AG20443 (cell line): ENCODE measurements at places on chromosomes 1 and 21.

- no peak for DNase-seq
These were observed 72.9 kb upstream of the CDC42BPA start for GRCh38 chr1:227391211-227391610.

DNA sequence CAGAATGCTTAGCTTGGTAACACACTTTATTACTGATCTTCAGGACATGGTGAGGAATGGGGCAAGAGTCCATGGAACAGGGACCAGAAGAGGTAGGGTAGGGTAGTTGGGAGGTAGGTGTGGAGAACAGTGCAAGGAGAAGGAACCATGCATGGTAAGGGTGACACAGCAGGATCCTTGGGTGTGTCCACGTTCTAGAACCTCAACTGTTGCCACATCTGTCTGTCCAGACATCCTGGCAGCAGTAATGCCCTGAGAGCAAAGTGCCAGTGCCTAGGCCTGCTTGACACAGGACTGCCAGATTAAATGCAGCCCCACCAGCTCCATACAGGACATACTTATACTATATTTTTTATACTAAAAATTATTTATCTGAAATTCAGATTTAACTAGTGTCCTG is 13.9 kb downstream of the DMAP1 start:
- DNase-seq = peak; percentile 43

GRCh38 chr1:27004471-27005165 is 8.0 kb downstream of the TENT5B start:
- DNase-seq = no peak

DNA sequence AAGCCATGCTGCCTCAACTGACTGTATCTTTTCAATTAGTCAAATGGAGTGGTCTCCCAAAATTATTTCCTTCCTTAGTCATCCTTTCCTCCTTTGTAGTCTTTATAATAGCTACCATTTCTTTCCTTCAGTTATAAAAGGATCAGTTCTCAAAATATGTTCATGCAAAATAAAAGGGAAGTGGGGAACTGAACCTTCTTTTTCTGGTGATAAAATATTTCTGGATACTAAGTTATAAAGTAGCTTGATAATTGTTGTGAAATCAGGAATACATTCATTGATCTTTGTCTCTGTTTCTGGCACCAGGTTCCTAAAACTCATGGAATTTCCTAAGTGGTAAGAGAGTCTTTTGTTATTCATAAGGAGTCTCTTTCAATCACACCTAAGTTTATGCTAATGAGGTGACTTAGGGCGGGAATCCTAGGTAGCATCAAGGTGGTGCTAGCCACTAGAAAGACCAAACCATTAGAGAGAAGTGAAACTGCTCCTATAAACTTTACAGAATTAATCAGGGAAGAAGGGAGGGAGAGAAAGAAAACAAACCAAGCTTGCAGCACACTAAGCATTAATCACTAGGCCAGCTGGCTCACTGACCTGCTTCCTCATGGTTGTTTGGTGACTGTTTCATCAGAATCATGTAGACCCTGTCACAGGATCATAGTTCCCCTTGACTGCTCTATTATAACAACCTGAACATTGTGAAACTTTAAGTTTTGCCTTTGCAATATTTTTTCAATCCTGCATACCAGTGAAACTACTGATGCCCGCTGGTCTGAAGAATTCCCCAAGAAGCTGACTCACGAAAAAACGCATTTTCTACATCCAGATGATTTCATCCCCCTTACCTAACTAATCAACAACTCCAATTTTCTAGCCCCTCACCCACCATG is 161.6 kb upstream of the PTBP2 start:
- DNase-seq = peak; percentile 72

DNA sequence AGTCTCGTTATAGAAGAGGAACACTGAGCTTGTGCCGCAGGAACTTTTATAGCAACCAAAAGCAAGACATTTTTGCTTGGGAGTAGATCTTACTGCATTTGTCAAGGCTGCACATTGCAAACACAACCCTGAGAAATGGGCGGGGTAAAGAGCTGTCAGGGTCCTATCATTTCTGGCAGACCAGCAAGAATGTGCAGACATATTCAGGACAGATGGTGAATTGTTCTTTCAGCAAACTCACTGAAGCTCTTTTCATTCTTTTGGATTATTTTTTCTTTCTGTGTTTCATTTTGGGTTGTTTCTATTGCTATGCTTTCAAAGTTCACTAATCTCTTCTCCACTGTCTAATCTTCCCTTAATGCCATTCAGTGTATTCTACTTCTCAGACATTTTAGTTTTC is 5.1 kb upstream of the ACTN2 start:
- no peak for DNase-seq

GRCh38 chr1:147497826-147498225 is 43.5 kb upstream of the BCL9 start:
- DNase-seq = no peak

GRCh38 chr21:45972353-45972715 is 9.2 kb upstream of the COL6A1 start:
- DNase-seq = peak; percentile 17

DNA sequence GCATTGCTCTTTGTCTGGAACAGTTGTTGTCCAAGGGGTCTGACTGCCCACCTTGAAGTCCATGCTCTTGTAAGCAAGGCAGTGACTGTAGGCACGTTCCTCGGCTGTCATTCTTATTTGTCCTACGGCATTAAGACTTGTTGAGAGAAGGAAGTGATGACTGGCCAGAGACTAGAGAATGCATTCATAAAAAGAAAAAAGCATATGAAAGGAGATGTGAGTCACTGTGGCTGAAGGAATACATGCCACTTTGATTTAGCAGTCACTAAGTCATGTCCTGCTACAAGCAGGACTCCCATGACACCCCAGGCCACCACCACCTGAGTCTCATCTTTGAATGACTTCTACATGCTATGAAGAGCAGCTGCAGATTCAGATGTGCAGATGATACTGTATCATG is 50.5 kb downstream of the CNN3 start:
- peak; percentile 29 for DNase-seq

DNA sequence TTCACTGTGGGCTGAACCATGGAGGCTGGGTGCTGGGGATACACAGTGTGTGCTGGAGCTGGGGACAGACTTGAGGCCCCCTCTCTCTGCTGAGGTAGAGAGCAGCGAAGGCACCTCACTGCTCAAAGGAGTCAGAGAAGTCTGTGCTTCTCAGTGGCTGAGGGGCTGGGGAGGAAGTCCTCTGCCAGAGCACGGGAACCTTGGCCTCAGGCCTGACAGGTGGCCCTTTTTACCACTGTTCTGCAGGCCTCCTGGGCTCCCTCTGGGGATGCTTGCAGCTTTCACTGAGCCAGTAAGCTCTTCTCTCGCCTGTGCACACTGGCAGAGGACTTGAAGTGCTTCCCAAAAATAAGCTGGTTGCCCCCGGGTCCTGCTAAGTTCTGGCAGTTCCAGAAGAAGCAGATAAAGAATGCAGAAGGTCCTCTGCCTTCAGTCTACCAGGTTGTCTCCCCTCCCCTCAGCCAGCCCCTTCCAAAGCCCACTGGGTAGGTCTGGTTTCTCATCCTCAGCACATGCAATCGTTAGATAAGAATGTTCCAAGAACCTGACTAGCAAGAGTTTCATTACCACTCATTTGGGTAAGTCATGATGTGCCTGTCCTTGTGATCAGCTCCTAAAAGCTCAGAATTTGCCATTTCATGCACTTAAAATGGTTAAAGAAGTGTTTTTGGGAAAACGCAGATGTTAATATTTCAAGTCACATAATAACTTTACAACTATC is 53.9 kb downstream of the TENT5C start:
- DNase-seq = no peak

DNA sequence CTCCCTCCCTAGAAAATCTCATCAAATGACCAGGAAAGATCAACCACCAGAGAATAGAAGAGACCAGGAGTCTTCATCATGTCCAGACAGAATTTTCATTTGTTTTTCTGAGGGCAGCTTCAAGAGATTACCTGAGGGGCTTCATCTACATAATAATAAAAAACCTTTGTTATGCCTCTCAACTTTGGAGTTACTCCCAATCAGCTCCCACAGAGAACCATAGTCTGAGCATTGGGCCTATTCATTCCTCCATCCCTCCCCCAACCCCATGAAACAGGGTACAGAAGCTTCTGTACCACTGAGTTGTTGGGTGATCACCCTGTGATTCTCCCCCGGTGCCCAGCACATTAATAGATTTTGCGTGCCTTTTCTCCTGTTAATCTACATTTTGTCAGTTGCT is 53.3 kb upstream of the PRRC2C start:
- no peak for DNase-seq

- no peak for DNase-seq
These were observed 19.1 kb downstream of the ABCA4 start for GRCh38 chr1:94101613-94102525.

GRCh38 chr1:209715314-209715713 is 10.7 kb downstream of the HSD11B1 start:
- DNase-seq = no peak

GRCh38 chr1:245306628-245307410 is 152.0 kb downstream of the KIF26B start:
- no peak for DNase-seq

- DNase-seq = no peak
These were observed 34.2 kb downstream of the TNFRSF8 start for GRCh38 chr1:12097321-12097720.

- no peak for DNase-seq
These were observed 34.3 kb upstream of the CACYBP start for GRCh38 chr1:174965362-174966007.

DNA sequence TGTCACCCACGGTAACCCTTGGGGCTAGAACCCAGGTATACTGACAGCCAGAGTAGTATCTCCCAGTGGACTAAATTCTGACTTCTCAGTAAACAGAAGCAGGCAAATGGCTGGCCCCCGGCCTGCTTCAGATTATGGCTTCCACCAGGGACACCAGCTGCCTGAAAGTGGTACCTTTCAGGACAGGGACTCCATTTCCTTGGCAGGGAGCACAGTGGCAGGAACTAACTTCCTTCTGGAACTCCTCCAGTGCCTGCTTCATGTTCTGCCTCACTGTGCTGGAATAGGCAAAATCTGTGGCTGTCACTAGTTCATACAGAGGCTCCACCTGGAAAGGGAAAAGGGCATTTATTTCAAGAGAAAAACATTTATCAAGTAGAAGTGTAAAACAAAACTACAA is 32.7 kb downstream of the C8B start:
- no peak for DNase-seq

GRCh38 chr1:219189952-219190351 is 16.3 kb downstream of the LYPLAL1 start:
- DNase-seq = no peak

- DNase-seq = no peak
These were observed 92.5 kb upstream of the LRRC8D start for GRCh38 chr1:89728381-89728780.

- no peak for DNase-seq
These were observed 1054.1 kb downstream of the TTLL7 start for GRCh38 chr1:82944822-82945221.

DNA sequence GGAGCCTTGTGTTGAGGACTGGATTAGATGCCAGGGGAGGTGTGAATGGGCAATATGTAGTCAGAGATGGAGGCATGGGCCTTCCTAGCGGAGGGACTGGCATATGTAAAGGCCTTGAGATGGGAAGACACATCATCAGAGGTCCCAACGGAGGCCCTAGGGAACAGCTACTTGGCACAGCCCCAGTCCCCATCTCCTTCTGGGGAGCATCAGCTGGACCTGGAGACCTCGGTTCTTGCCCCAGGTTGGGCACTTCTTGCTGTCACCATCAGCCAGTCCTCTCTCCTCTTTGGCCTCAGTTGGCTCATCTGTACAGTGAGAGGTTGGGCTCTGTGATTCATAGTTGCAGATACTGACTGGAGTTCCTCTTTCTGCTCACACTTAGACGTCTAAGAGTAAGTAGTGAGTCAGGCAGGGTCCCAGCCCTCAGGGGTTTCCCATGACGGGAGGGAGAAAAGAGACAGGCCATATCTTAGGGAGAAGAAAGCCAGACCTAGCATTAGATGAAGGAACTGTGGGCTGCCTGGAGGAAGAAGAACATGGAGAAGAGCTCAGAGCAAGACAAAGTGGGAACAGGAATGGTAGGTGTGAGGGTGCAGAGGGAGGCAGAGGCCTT is 3.4 kb upstream of the MARCKSL1 start:
- no peak for DNase-seq

DNA sequence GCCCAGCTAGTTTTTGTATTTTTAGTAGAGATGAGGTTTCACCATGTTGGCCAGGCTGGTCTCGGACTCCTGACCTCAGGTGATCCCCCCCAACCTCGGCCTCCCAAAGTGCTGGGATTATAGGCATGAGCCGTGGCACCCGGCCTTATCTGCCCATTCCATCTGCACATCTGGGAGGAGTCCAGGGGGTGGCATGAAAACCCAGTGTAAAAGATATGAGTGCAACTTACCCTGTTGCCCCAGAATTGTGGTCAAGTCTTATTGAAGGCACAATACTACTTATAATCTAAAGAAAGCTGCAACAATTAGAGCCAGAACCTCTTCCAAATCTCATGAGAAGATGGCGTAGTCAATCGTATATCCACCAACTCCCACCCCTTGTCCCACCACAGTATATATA is 18.4 kb downstream of the CTXND2 start:
- DNase-seq = no peak

GRCh38 chr21:36718951-36719501 is 20.1 kb downstream of the SIM2 start:
- DNase-seq = no peak

DNA sequence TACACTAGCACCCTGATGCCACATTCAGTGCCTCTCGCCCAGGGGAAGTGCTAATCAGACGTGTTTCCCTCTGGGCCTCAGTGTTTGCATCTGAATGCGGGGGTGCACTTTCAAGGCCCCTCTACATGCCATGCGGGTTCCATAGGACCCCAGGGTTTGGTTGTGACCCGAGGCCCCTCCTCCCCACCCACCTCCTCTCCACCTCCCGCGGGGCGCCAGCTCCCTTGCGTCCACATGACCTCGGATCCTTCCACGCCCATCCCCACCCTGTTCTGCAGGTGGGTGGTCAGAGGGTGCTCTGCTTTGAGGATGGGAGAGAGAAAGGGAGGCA is 5.1 kb upstream of the RUNX3 start:
- DNase-seq = no peak
